ENCODE measurements at places on chromosomes 7 and 10.

DNA sequence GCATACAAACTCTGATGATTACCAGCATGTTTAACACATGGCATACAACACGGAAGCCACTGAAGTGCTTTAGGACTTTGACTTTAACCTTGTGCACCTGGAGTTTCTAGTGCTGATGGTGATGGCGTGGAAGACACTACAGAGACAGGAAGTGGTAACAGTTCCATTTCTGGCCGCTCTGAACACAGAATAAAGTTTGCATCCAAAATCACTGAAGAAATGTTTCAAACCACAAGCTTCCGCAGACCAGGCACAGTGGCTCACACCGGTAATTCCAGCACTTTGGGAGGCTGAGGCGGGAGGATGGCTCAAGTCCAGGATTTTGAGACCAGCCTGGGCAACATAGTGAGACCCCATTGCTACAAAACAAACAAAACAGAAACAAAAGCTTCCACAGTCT, 40.3 kb upstream of the TNPO3 start:
- DNase-seq: no peak

- DNase-seq: no peak
Observed at GRCh38 chr7:2959828-2960599, 83.7 kb downstream of the CARD11 start.

GRCh38 chr7:79810916-79811315, 323.7 kb upstream of the GNAI1 start:
- no peak for DNase-seq

DNA sequence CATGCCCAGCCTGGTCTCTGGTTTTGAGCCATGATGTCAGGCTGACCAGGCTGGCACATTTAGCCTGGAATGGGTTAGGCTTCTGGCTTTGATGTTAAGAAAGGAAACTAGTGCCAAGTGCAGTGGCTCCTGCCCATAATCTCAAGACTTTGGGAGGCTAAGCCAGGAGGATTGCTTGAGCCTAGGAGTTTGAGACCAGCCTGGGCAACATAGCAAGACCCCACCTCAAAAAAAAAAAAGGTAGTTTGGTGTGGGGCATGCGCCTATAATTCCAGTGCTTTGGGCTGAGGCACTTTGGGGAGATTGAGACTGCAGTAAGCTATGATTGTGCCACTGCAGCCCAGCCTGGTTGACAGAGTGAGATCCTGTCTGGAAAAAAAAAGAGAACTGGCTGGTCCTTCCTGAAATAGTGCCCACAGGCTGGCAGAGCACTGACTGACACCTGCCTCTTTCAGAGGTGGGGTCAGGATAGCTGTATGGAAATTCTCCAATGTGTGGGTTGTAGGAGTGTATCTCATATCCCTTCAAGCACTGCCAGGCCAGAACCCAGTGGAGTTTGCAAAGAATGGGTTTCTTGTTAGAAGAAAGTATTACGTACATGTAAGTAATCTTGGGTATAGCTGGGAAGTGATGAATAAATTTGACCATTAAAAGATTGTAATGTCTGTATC, 61.3 kb downstream of the KAT6B start:
- DNase-seq: no peak

- DNase-seq: no peak
Observed at GRCh38 chr7:157058701-157059100, 48.2 kb upstream of the MNX1 start.

DNA sequence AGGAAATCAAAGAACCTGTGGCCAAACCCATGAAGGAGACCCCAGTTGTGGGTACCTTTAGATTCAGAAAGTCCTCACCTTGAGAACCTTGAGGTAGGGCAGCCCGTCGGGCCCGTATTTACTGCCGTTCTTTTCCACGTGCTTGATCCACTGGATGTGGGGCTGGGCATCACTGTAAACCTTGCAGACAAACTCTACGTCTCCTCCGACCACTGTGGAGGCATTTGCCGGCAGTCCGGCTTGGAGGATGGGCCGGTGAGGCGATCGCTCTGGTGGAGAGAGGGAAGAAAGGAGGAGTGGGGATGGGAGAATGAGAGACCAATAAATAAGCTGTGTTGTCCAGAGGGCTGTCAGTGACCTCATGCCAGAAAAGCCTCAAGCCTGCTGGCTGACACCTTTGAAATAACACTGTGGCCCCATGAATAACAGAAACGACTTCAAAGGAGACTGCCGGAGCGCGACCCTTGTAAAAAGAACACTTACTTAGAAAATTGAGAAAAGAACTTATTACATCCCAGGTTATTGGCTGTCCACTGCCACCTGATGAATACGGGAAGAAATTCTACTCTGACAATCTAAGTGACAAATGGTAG, 78.2 kb downstream of the FGFR2 start:
- no peak for DNase-seq

- DNase-seq: no peak
Observed at GRCh38 chr7:80596933-80597517, 41.4 kb upstream of the CD36 start.

GRCh38 chr7:43649755-43650274, 66.9 kb downstream of the STK17A start:
- no peak for DNase-seq

- no peak for DNase-seq
Observed at GRCh38 chr7:152751449-152752141, 8.0 kb upstream of the ACTR3B start.

DNA sequence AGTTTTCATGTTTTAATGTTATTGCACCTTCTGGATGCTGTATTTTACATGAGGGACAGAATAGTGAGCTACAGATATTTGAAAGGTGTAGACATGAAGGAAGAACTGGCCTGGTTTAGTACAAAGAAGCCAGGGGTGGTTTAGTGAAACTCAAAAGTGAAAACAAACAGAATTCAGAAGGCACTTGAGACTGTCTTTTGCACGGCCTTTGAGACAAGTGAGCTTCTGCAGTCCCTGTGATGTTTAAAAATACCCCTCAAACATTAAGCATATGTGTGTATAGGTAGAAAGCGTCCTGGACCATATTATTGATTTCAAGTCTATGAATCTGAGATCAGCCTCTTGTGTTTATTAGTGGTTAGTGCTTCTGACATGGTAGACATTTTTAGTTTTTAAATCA, 118.9 kb downstream of the CDK14 start:
- no peak for DNase-seq

- peak; percentile 6 for DNase-seq
Observed at GRCh38 chr7:70856901-70857630, 274.9 kb upstream of the GALNT17 start.

- no peak for DNase-seq
Observed at GRCh38 chr7:23431702-23432199, 38.5 kb downstream of the IGF2BP3 start.

DNA sequence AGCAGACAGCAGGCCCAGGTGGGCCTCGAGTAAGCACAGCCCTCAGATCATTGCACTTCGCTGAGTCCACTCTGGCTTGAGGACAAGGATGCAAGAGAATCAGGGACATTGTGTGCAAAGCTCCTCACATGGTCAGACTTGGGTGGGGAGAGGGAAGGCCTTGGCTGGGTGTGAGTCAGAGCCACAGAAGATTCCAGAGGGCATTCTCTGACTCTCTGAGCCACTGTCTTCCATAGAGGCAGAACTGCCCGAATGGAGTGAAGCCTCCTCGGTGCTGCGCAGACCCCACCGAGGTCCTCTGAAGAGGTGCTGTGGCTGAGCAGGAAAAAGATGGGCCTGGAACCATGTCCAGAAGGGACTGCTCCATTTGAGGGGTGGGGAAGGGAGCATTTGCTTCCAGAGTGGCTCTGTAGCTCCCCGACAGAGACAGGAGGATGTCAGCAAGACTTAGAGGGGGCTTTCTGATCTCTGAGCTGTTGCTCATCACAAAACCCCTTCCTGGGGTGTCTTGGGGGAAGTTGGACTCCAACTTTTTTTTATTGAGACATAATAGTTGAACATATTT, 120.8 kb downstream of the PTPN20 start:
- no peak for DNase-seq

DNA sequence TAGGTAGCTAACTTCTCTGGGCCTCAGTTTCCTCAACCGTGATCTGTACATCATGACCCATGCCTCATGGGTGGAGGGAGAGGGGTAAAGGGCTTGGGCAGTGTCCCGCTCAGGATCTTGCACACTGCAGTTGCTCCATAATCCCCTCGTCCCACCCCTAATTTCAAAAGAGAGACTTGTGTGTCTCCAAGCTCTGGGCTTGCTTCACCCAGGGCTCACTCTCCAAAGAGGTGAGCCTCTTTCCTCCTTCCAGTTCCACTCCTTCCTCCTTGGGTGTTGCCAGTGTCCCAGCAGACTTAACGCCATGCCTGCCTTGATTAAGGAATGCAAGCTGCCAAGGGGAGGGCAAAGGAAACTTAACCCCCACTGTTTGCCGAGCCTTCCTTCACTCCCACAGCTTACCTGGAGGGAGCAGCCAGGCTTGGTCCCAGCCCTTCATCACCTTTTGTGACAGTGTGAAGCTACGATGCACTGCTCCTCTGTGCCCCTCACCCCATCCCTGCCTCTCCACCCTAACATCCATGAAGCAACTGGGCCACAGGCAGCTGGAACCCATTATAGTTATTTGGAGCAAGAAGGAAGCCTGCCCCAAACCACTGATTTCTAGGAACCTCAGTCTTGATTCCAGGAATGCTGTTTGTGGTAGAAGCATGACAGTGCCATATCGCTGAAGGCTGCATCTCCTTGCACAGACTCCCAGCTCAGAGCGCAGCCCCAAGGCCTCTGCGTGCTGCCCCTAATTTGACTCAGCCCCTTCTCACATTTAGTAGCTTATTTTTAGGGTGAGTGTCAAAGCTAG, 363.3 kb downstream of the TNS3 start:
- DNase-seq: no peak

GRCh38 chr7:30851651-30852307, 59.9 kb upstream of the AQP1 start:
- no peak for DNase-seq

DNA sequence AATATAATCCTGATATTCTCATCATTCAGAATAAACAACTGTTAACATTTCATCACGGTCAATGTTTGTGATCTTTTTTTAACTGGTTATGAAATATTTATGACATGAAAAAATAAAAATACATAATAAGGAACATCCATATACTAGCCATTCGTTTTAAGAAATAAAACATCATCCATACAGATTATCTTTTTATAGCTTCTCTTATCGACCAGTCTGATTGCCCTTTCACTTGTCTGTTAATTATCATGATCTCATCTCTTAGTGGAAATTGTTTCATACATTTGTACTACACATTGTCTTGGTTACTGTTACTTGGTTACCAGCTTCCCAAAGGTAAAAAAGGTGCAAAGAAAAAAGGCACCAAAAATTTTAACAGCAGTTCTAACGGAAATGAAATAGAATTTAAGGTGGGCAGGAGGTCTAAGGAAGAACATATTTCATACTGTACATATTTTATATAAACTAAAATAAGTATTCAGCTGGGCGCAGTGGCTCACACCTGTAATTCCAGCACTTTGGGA, 8.4 kb downstream of the ARHGAP21 start:
- no peak for DNase-seq

DNA sequence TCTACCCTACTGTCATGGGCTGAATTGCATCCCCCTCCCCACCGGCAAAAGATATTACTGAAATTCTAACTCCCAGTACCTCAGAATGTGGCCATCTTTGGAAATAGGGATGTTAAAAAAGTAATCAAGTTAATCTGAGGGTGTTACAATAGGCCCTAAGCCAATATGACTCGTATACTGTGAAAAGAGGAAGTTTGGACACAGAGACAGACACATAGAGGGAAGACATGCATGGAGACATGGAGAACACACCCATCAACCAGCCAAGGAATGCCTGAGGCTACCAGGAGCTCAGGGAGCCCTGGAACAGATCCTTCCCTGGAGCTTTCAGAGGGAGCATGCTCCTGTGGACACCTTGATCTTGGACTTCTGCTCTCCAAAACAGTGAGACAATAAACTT, 138.2 kb upstream of the ADO start:
- DNase-seq: no peak

DNA sequence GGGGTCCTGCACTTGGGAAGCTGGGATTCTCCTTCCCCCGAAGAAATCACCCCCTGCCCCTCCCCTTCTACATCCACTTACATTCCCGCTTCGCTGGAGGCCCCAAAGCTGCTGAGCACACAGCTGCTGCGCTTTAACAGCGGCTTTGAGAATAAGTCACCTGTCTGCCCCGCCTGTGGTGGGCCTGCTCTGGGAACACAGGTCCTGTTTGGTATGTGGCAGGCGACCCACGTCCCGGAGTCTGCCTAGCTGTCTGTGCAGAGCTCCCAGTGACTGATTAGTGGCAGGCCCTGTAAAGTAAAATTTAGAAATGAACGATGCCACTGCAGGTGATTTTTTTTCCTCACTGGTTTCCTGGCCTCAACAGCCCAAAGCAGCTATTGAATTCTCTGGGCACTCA, 47.0 kb downstream of the CDH23 start:
- no peak for DNase-seq

- no peak for DNase-seq
Observed at GRCh38 chr10:129213256-129213655, 253.8 kb upstream of the MGMT start.

- DNase-seq: no peak
Observed at GRCh38 chr7:113291058-113291457, 172.7 kb upstream of the SMIM30 start.

- DNase-seq: no peak
Observed at GRCh38 chr10:43689618-43689954, 40.9 kb upstream of the ZNF32 start.

DNA sequence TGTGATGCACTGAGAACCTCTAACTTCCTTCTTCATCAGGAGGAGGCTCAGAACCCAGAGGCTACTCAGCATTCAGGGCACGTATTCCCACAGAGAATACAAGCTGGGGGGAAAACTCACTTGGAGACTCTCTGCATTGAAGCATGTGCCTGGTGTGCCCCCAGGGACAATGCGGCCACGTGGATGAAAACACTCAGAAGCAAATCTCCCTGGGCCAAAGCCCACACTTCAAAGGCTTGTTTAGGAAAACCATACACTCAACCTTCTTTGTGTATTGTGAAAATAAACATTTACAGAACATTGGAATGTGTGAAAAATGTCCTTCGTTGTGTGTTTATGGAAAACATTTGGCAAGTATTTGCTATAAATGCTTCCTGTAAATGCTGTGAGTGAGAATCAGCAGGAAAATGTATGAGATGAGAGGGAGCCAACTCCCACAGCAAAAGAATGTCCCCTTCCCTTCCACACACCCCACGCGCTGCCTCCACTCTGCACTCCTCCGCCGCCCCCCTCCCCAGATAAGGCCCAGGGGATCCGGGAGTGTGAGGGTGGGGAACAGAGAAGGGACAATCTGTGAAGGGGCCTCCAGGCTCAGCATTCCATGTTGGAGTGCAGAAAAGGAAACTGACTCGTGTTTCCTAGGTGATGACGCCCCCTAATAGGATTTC, 339.5 kb downstream of the ELMO1 start:
- DNase-seq: no peak

- DNase-seq: no peak
Observed at GRCh38 chr7:77335581-77335980, 80.6 kb downstream of the GSAP start.

GRCh38 chr7:108091461-108091831, 38.7 kb downstream of the LAMB4 start:
- DNase-seq: no peak

DNA sequence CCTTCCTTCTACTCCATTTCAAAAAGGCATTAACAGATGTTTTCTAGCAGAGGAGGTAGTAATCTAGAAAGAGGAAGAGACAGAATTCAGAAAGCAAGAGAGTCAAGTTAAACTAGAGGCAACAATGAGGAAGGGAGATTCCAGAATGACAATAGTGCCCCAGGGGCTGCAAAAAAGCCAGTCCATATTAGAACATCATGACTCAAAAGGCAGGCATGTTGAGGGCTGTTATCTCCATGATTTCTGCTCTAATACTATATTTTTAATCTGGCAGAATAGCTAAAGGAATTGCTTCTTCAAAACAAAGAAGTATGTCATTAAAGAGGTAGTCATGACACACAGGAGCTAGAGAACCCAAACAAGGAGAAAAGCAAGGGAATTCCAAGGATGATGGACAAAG, 599.6 kb downstream of the INHBA start:
- no peak for DNase-seq

GRCh38 chr10:125444790-125445189, 238.2 kb downstream of the TEX36 start:
- no peak for DNase-seq
